Endothelial cell (in vitro differentiated cells): ENCODE measurements at places on chromosomes 5 and 9.

- DNase-seq: no peak
These were observed 3.2 kb upstream of the SMAD5 start for GRCh38 chr5:136129445-136129844.

GRCh38 chr5:151476016-151476415, 28.6 kb downstream of the SLC36A1 start:
- DNase-seq: no peak

GRCh38 chr5:39040875-39041274, 33.3 kb downstream of the RICTOR start:
- no peak for DNase-seq

DNA sequence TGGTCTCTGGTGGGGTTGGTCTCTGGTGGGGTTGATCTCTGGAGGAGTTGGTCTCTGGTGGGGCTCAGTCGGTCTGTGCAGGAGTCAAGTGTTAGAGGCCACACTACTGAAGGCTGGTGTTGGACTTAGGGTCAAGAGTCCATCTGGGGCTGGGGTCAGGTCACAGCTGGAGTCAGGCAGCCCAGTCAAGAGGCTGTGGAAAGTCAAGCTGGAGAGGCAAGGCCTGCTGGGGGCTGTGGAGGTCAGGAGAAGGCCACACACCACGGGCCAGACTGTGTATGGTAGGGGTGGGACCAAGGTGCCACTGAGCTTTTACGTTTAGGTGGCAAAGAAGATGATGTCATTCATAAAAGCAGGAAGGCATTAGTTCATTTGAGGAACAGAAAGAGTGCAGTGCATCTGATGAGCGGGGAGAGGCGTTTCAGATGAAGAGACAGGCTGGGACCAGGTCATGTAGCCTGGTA, 16.7 kb upstream of the CD74 start:
- no peak for DNase-seq

DNA sequence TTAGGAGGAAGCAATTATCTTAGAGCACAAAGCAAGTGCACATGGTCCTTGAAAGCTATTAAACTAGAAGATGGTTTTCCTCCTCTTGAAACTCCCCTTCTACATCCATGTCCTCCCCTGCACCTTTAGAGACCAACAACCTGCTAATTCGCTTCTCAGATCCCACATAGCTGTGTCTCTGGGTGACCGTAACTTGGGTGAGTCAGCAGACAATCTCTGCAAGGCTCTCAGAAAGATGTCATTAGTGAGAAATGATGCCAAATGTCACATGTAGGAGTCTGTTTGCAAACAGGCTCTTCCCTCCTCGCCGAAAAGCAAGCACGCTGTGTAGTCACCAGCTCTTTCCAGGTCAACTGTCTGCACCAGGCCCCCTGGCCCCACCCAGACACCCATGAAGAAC, 291.8 kb downstream of the SLIT3 start:
- no peak for DNase-seq

DNA sequence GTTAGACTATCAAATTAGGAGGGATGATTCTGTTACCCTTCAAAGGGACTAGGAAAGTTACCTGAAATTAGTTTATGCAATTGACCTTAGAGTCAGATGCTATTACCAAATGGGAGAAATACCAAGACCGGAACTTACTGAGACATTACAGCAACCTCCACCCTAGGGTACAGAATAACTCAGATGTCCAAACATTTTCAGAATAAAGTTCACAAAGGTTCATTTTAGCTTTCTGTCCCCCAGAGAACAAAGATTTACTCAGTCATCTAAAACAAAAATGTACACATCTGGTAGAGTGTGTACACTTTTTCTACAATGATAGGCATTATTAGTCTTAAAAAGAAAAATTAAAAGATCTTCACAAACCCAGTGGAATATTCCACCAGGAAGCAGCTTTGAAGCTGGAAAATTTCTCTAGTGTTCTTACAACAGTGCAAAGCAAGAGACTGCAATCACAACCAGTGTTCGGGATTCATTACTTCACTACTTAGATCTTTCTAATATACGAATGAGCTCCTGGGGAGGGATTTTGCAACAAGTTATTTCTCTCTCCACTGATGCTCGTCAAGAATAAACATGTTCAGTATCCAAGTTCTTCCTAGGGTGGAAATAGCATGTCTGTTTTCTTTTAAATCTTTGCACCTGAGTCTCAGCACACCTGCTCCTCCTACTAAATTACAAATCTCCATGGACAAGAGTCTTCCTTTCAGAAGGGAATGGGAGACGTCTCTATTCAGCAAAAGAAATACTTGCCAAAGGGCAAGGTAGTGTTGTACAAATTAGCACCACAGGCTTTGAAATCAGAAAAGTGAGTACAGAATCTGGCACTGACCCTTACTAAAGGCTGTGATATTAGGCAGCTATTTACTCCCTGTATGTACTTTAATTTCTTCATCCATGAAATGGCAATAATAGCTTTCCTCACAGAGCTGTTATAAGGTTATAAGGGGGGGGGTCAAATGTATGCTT, 8.8 kb downstream of the ETF1 start:
- DNase-seq: no peak

DNA sequence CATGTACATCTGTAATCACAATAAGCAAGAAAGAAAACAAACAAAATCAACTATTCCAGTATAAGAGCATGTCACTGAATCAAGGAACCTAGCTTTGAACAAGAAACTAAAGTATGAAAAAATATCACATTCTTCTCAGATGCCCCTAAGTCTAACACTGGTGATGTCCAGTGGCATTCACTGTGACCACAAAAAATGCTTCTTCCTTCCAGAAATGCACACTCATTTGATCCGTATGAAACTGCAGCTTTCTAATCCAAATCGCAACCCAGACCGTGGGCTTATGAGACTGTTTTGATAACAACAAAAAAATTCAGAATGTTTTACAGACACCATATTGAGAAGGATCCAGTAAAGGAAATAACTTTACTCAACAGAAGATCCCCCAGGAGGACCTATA, 320.1 kb upstream of the TARS1 start:
- no peak for DNase-seq

- no peak for DNase-seq
These were observed 1.0 kb downstream of the FAM221B start for GRCh38 chr9:35827486-35827885.

GRCh38 chr9:97759581-97760288, 62.6 kb upstream of the XPA start:
- no peak for DNase-seq

DNA sequence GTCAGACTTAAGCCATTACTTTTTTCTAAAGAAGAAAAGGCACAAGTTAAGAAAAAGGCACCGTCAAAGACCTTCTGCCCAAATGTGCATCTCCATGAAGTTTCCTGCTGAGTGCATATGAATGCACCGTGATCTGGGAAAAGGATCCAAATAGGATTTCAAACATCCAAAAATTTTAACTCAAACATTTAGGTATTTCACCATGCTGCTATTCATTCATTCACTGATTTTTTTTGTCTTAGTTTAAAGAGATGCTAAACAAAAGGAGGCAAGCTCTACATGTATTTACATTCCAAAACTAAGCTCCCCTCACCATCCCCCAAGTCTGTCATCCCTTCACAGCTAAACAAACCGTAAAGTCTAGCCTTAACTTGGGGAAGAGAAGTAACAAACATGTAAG, 291.9 kb downstream of the ARL15 start:
- DNase-seq: no peak

DNA sequence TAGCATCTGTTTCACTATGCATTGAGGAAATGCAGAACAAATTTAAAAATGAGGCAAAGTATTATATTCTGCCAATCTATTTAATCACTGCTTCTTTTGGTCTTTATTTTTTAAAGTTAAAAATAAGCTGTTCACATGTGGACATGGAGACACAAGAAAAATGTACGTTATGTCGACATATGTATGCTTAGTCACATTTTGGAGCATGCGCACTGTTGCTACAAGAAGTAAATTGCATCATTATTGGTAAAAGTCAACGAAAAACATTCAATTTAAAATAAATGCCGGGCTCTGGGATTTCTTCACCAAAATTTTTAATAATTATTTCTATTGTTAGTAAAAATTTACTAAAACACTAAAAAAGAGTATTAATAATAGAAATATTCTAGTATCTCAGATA, 876.3 kb upstream of the CTNND2 start:
- no peak for DNase-seq

- no peak for DNase-seq
These were observed 202.6 kb downstream of the PIK3R1 start for GRCh38 chr5:68418201-68418600.

- no peak for DNase-seq
These were observed 121.2 kb upstream of the ADAMTSL1 start for GRCh38 chr9:18352711-18353110.

- no peak for DNase-seq
These were observed 33.3 kb upstream of the SPDL1 start for GRCh38 chr5:169550227-169550626.

- peak; percentile 71 for DNase-seq
These were observed 925 bp downstream of the ABHD17B start for GRCh38 chr9:71909887-71910649.

- no peak for DNase-seq
These were observed 271.3 kb downstream of the KIAA0825 start for GRCh38 chr5:94347130-94347529.

DNA sequence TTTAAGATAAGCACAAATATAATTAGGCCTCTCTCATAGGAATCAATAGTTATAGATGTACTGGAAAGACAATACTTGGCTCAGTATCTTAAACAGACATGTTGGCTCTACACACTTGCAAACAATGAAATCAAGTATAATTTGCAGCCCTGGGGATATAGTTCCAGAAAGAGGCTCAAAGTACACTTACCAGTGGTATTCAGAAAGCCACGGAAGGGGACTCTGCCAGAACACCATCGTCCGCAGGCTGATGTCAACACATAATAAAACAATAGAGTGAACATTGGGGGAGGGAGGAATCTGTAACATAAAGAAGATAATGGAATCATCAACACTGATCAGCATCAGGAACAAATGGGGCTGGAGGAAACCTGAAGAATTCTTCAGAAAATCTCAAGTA, 31.2 kb upstream of the EBF1 start:
- DNase-seq: no peak
